Activated CD8-positive, alpha-beta T cell treated with anti-CD3 and anti-CD28 coated beads, Interleukin-2, amount 10 ng/mL, durations not matched to agents 7 days and 5 days (primary cell): ENCODE measurements at places on chromosomes 6 and 20.
A peak's percentile ranks its signal among the peaks of the same experiment; 100 is the strongest.

DNA sequence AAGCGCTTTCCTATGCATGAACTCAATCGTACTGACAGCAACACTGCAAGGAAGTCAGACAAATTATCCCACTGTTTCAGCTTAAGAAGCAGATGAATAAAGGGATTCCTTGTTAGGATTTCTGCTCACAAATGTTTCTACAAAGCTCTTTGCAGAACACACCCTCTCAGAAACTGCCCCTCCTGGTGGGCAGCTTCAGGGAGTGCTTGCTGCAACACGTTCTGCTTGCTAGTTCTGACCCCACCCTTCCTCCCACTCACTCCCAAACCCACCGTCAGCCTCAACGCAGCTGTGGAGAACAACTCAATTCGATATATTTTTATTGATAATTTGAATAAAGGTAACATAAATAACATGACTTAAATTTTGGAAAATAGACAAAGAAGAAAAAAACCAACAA is 250.8 kb upstream of the PRDM1 start:
- H3K36me3 ChIP-seq, result no peaks in the 10 kb centered on the region
- no peak overlapping the region for H3K4me3 ChIP-seq
- no peak overlapping the region for H3K27ac ChIP-seq
- DNase-seq, result no peak
- H3K4me1 ChIP-seq, result peaks cover 2% of the 10 kb centered on the region
- peaks cover 4% of the 10 kb centered on the region for H3K27me3 ChIP-seq

- peaks cover 6% of the 10 kb centered on the region for H3K4me1 ChIP-seq
- H3K27me3 ChIP-seq, result peaks cover 38% of the 10 kb centered on the region
- DNase-seq, result no peak
- H3K36me3 ChIP-seq, result no peaks in the 10 kb centered on the region
- no peak overlapping the region for H3K27ac ChIP-seq
These were observed 4.6 kb downstream of the PPP1R3G start for GRCh38 chr6:5089481-5090438.

GRCh38 chr6:56532766-56533551 is 109.7 kb downstream of the DST start:
- H3K4me3 ChIP-seq, result no peak overlapping the region
- DNase-seq, result no peak
- no peaks in the 10 kb centered on the region for H3K27me3 ChIP-seq
- H3K4me1 ChIP-seq, result no peaks in the 10 kb centered on the region
- H3K36me3 ChIP-seq, result no peaks in the 10 kb centered on the region

DNA sequence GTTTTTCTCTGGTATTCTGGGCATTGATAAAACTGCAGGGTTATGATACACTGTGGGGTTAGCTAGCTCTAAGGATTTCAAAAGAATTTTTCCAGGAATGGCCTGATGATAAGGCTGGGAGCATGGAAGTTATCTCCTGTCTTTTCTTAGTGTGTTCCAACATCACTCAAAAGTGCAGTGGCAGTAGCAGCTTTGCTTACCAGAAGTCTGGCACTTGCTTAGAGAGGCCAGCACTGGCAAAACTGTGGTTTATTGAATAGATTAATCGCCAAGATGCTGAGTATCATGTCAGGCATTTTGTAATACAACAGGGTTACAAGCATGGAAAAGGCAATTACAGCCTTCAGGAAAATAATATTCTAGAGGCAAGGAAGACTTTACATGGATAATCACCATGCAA is 719.5 kb upstream of the GJE1 start:
- H3K27me3 ChIP-seq, result no peaks in the 10 kb centered on the region
- no peaks in the 10 kb centered on the region for H3K4me1 ChIP-seq
- no peaks in the 10 kb centered on the region for H3K36me3 ChIP-seq
- no peak overlapping the region for H3K4me3 ChIP-seq

GRCh38 chr6:43181621-43181941 is 415 bp upstream of the CUL9 start:
- peak overlapping the region; percentile 94 for H3K4me3 ChIP-seq
- peaks cover 51% of the 10 kb centered on the region for H3K4me1 ChIP-seq
- peak overlapping the region; percentile 90 for H3K27ac ChIP-seq
- peaks cover 46% of the 10 kb centered on the region for H3K36me3 ChIP-seq
- no peaks in the 10 kb centered on the region for H3K27me3 ChIP-seq
